ENCODE measurements at places on chromosomes 6 and 20.

DNA sequence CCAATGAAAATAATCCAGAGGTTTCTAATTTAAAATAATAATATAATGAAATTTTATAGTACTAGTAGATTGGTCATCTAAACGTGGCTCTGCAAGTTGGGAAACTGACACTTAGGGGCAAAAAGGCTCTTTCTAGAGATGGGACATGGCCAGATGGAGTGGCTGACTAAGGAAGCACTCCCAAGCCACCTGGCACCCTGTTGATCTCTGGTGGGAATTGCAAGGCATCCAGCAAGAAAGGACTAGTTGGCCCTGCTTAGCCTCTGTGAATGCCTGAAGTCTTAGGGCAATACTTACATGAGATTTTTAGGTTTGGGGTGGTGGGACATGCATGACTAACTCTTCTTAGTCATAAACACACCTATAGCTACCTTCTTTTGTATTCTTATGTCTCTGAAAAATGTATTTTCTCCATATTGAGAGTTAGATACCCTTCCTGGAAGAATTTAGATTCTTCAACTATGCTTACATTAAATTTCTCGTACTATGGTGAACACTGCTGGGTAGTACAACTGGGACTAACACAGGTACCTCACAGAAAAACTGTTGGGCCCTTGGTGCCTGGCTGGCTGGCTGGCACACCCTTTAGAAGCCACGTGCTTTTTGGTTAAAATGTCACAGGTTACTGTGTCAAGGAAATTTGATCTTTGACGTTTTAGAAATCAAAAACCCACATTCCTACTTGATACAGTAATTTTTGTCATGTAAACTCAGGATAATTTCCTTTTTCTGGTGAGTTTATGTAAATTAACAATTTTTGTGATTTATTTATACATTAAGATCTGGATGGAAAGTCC is 25.0 kb upstream of the SH3BGRL2 start:
- DNase-seq: no peak

GRCh38 chr20:35708502-35708901 is 9.3 kb downstream of the ROMO1 start:
- DNase-seq: no peak

DNA sequence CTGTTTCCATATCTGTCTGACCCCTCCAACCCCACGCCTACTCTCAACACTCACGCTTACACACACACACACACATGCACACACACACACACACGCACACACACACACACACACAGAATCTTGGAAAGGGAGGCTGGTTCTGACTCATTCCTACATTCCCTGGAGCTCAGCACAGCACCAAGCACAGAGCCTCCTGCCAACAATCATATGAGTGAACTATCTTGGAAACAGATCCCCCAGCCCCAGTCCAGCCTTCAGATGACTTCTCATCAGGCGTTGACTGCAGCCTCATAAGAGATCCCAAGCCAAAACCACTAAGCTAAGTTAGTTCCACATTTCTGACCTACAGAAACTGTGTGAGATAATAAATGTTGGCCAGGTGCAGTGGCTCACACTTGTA is 14.1 kb upstream of the HCK start:
- DNase-seq: peak; percentile 40

DNA sequence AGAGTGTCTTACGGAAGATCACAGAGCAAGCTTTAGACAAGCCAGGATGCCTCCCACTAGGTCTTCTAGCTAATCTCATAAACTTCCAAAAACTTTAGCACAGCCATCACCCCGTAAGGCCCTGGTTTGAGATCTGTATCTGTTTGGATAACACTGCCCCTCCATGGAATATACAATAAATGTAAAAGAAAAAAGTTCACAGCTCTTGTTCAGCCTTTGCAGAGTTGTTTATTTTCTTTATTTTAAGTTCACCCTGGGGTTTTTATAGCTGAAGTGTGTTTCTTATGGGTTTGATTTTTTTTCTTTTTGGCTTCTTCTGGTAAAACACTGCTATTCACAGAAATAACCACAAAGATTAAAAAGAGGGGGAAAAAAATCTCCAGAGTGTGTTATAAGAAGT is 125.6 kb downstream of the EYA2 start:
- DNase-seq: no peak

DNA sequence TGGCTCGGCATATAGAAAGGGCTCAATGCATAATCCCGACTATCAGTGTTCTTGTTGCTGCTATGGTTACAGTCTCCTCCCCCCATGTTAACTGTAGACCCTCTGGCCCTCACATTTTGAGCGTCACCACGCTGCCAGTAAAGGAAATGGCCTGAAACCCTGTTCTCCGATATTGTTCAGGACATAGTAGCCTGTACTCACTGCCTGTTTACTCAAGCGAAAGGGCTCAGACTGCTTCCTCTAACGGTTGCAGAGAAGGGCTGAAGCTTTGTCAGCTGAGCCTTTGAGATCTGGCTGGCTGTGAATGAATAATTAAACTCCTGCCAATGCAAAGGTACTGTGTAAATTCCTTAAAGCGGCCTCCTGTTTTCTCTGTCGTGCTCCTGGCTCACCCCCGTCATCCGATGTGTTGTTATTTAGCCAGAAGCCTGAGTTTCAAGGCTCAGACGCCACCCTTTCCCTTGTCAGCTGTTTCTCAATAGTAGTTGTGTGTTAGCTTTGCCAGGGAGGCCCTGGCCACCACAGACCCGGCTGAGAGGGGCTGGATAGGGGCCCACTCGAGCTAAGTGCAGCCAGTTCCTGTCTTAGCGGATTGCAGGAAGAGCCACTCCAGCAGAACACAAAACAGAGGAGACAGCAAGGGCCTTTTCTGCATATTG is 31.2 kb upstream of the RALGAPA2 start:
- peak; percentile 33 for DNase-seq

DNA sequence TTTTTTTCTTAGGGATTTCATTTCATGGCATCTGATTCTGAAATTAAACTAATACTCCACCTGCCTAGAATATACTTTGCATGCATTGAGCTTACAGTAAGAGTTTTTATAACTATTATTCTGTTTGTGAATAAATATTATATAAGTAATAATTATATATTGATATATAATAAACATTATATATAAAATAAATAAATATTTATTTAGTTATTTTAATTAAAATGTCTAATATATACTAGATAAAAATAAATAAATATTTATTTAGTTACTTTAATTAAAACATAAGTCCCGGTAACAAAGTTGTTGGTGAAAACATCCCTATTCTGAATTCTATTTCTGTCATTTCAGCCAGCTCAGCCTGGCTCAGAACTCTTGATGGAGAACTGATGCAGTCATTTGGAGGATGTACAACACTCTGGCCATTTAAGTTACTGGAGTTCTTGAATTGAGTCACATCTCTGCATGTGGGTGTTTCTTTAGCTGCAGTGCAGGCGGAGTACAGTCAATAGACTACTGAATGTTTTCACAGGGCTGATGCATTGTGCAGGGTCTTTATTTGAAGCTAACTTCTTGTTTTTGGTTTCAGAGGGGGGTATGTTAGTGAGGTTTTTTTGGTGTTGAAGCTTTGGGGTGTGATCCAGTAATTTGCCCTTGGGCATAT is 508.9 kb upstream of the ADGRB3 start:
- DNase-seq: no peak

Data from inflammatory macrophage treated with lipopolysaccharide for 1 hour (primary cell).